Peyer's patch (tissue), 4 donors: ENCODE measurements at places on chromosomes 1 and 21. TPM values are rescaled to one million over a fixed set of nuclear protein-coding genes. Genes with fewer than 3 reads are reported as not detected.

BCL2L15 gene
- 105 TPM for total RNA-seq

CLDN8 gene
- 1.5 TPM for total RNA-seq

- DNase-seq = no peak
Observed at GRCh38 chr1:12069623-12070244, 6.6 kb downstream of the TNFRSF8 start.

DNA sequence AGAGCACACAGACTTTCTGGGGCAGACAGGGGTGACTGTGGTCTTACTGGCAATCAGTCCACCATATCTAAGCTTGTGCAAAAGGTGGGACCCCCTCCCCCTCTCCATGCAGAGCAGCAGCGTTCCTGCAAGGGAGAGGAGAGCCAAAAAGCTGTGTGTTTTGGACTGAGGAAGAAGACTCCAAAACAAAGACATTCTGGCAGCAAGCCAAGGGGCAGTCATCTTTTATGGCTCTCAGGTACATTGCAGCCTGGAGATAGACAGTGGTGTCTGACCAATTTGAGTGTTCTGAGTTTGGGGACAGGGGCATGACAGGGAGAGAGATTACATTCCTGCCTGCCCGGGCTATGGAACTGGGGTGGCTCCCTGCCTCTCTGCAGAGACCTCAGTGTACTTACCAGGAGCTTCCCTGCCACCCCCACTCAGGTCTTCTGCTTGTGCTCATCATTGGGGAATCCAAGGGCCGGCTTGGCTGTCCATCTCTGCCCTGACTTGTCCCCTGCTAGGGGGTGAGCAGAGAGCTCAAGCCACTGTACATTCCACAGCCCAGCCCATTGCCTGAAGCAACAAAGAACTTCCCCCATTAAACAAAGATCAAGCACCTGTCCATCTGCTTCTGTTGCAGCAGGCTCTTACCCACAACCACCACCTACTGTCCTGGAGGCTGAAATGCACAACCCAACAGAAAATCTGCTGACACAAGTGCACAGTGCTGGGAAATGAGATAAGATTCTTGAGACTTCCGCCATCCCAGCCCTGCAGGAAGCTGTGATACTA, 131.1 kb downstream of the EVI5 start:
- DNase-seq = no peak

DNA sequence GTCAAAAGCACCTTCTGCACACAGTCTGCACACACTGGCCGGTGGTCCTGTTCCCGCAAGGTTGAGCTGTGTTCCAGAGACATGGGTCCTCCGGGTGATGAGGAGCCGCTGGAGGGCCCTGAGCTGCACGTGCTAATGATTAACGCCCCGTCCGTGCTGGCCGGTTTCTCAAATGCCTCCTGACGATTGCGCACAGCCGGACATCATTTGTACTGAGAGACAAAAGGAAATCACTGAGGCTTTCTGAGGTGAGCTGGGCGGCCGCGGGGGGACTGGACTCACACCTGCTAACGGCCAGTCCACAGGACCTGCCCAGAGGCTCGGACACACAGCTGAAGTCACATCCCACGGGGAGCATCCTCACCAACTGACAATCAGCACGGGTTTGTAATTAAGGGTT, 29.2 kb downstream of the POFUT2 start:
- DNase-seq = no peak

- DNase-seq = no peak
Observed at GRCh38 chr1:187415065-187415464, 586.3 kb downstream of the PLA2G4A start.

ARHGAP29 gene
- 29.7 TPM for total RNA-seq

DNA sequence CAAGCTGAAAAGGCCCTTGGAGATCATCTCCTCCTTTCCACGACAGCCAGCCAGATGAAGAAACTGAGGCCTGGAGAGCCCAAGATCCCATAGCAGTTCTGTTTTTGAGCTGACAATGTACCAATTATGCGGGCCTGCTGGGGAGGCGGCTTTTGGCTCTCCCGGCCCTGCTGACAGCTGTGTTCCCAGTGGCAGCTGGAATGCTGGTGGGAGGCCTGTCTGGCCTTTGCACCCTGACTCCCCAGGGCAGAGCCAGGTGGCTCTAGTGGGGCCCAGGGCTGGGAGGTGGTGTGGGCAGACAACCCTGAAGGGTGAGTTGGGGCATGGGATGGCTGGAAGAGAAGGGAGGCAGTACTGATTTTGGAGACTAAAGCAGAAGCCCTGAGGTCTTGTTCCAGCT, 30.7 kb upstream of the WASF2 start:
- DNase-seq = no peak
